ENCODE measurements at places on chromosomes 12 and 14. TPM values are rescaled to one million over a fixed set of nuclear protein-coding genes. Genes with fewer than 3 reads are reported as not detected.
A peak's percentile ranks its signal among the peaks of the same experiment; 100 is the strongest.

Gene OR6C3
- total RNA-seq: not detected

- no peak for DNase-seq
- peaks cover 1% of the 10 kb centered on the region for H3K4me1 ChIP-seq
- H3K27ac ChIP-seq: no peak overlapping the region
- H3K36me3 ChIP-seq: no peaks in the 10 kb centered on the region
- H3K27me3 ChIP-seq: peaks cover 22% of the 10 kb centered on the region
Observed at GRCh38 chr12:24595652-24596235, 353.2 kb downstream of the BCAT1 start.

DNA sequence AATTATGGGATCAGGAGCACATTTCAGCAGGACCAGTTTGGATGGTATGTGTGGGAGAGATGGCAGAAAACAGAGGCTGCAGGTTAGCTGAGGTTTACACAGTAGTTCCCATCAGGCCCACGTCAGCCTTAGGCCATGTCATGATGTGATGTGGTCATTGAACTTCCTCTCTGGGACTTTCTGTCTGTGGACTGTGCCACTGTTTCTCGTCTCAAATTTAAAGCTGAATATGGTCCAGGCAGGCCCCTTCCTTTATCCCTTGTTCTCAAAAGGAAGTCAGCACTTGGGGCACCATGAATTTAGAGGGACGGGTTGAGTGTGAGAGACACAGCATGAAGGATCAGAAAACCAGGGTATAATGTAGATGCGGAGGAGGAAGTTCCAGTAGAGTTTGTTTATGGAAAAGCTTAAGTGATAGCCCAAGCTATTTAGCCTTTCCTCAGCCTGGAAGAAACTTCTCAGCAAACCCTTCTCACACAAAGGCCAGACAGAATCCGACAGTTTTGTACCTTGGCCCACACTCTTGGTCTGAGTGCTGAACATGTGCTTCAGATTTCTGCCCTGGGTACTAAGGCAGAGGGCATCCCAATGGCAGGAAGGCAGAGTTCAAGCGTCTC, 3.6 kb upstream of the IGFBP6 start:
- no peaks in the 10 kb centered on the region for H3K27me3 ChIP-seq
- H3K4me1 ChIP-seq: peaks cover 18% of the 10 kb centered on the region
- H3K27ac ChIP-seq: no peak overlapping the region
- peaks cover 7% of the 10 kb centered on the region for H3K36me3 ChIP-seq
- no peak overlapping the region for H3K4me3 ChIP-seq

DNA sequence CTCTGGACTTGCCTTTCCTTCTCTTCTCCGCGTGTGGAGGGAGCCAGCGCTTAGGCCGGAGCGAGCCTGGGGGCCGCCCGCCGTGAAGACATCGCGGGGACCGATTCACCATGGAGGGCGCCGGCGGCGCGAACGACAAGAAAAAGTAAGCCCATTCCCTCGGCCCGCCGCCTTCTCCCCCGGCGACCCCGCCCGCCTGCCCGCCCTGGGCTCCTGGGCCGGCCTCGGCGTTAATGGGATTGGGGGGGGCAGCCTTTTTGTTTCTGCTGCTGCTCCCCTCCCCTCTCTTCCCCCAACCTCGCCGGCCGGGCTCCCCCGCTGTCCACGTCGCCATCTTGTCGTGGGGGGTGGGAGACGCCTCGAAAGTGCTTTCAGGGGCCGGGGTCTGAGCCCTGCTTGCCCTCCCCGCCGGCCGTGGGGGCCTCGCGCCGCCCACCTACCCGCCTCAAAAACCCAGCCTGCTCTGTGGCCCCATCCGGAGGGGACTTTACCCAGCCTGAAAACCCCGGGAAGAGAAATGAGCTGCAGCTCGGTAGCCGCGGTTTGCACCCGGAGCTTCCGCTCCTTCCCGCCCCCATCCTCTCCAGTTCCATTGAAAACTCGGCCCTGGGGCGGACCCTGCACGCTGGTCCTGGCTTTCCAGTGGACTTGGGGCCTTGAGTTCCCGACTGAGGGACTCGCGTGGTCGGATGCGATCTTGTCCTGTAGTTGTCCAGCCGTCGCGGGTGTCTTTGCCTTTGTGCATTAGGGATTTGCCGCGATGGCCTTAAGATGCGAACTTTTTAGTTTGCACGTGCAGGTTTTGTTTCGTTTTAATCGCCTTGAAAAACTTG, 598 bp downstream of the HIF1A start:
- peaks cover 32% of the 10 kb centered on the region for H3K4me1 ChIP-seq
- DNase-seq: peak; percentile 66
- H3K36me3 ChIP-seq: peaks cover 5% of the 10 kb centered on the region
- H3K27me3 ChIP-seq: no peaks in the 10 kb centered on the region
- H3K27ac ChIP-seq: peak overlapping the region; percentile 90

- H3K27ac ChIP-seq: no peak overlapping the region
- no peak for DNase-seq
- H3K4me3 ChIP-seq: no peak overlapping the region
- no peaks in the 10 kb centered on the region for H3K4me1 ChIP-seq
Observed at GRCh38 chr12:20040831-20041230, 327.5 kb upstream of the PDE3A start.

GRCh38 chr14:105313381-105314286, 914 bp upstream of the PACS2 start:
- H3K27me3 ChIP-seq: no peaks in the 10 kb centered on the region
- no peak overlapping the region for H3K27ac ChIP-seq
- H3K36me3 ChIP-seq: peaks cover 11% of the 10 kb centered on the region
- H3K4me1 ChIP-seq: peaks cover 6% of the 10 kb centered on the region
- no peak for DNase-seq
- peak overlapping the region; percentile 66 for H3K4me3 ChIP-seq

GRCh38 chr12:81597928-81598604, 161.1 kb downstream of the PPFIA2 start:
- peaks cover 14% of the 10 kb centered on the region for H3K27me3 ChIP-seq
- no peak overlapping the region for H3K4me3 ChIP-seq
- H3K27ac ChIP-seq: no peak overlapping the region

Gene PTPN21
- total RNA-seq: 15.7 TPM

Gene DGKA
- 236 TPM for total RNA-seq

Gene OR4Q3
- total RNA-seq: not detected

Gene COX8C
- not detected for total RNA-seq

- peaks cover 5% of the 10 kb centered on the region for H3K4me1 ChIP-seq
- peak; percentile 14 for DNase-seq
- H3K36me3 ChIP-seq: no peaks in the 10 kb centered on the region
- no peak overlapping the region for H3K27ac ChIP-seq
- no peak overlapping the region for H3K4me3 ChIP-seq
Observed at GRCh38 chr12:88960213-88960878, 380.1 kb upstream of the KITLG start.

GRCh38 chr12:50258167-50258551, 25.2 kb downstream of the LIMA1 start:
- peak overlapping the region; percentile 9 for H3K4me3 ChIP-seq
- H3K27ac ChIP-seq: peak overlapping the region; percentile 84
- H3K4me1 ChIP-seq: peaks cover 35% of the 10 kb centered on the region
- H3K27me3 ChIP-seq: no peaks in the 10 kb centered on the region
- DNase-seq: peak; percentile 54
- peaks cover 12% of the 10 kb centered on the region for H3K36me3 ChIP-seq

DNA sequence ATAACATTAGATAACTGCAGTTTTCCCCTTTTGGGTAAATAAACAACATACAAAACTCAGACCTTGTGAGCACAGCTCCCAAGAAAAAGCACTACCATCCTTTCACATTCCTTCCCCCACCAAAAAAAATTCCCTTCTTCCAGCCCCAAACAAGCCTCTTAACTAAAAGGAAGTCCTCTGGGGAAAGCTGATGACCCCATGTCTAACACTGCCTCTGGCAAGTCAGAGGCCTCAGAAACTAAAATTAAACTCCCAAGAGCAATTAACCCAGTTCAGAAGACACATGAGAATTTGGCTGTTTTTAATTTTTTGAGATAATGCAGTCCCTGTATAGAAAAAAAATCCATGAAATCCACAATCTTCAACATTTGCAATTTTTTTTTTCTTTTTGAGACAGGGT, 127.7 kb downstream of the SPTSSA start:
- DNase-seq: no peak
- no peak overlapping the region for H3K4me3 ChIP-seq
- no peaks in the 10 kb centered on the region for H3K36me3 ChIP-seq
- H3K4me1 ChIP-seq: peaks cover 14% of the 10 kb centered on the region
- H3K27ac ChIP-seq: no peak overlapping the region

DNA sequence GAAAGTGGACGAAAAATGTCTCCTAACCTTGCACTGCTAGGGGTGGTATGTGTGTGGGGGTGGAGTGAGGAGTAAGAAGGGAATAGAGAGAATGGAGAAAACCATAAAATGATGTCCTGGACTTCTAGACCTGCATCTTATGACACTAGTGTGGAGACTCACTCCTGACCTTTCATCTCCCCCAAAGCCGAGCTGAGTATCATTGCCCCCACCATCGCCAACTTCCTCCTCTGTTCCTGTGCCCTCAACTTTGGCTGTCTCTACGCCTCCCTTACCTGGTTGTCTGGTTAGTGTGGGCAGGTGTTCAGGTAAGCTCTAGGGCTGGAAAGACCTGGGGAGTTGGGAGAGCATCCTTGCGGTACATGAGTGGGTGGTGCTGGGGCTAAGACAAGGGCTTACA, 4.5 kb upstream of the KLHL33 start:
- DNase-seq: no peak
- no peaks in the 10 kb centered on the region for H3K36me3 ChIP-seq
- H3K27ac ChIP-seq: no peak overlapping the region
- no peaks in the 10 kb centered on the region for H3K27me3 ChIP-seq

DNA sequence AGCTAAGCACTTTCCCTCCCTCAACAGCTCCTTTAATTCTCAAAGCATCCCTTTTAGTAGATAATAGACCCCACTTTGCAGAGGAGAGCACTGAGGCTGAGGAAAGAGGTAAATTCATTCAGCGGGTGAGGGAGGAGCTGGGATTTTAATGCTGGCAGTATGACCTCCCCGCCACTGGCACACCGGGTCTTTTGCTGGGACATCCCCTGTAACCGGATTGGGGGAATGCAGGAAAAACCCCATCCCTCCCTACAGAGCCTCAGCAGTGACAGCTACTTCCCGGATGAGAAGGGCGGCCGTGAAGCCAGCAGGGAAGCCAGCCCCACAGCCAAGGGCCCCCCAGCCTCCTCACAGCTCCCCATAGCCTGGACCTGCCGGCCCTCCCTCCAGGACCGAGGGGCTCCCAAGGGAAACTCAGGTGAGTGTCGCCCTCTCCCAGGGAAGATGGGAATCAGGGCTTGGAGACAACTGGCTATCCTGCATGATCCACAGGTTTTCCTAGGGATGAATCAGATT, 12.1 kb downstream of the ZBTB39 start:
- no peaks in the 10 kb centered on the region for H3K27me3 ChIP-seq
- no peak overlapping the region for H3K4me3 ChIP-seq
- no peak overlapping the region for H3K27ac ChIP-seq
- H3K36me3 ChIP-seq: peaks cover 7% of the 10 kb centered on the region
- H3K4me1 ChIP-seq: no peaks in the 10 kb centered on the region

DNA sequence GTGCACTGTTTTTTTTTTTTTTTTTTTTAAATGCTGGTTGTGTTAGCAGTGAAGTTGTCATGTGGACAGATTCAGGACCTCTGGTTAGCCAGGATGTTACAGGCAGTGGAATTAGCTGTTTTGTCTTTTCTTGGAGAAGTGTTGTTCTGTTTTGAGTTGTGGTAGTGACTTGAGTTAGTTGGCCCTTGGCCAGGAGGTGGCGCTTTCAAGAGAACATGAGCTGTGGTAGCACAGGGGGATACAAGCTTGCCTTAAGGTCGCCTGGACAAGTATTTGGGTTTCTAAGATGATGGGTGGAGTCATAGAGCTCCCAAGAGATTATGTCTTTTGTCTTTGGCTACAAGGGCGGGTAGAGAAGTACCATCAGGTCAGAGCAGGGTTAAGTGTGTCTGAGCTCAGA, 33.3 kb upstream of the CCDC198 start:
- no peak overlapping the region for H3K27ac ChIP-seq
- H3K4me1 ChIP-seq: no peaks in the 10 kb centered on the region
- peaks cover 13% of the 10 kb centered on the region for H3K27me3 ChIP-seq
- DNase-seq: peak; percentile 9
- H3K36me3 ChIP-seq: no peaks in the 10 kb centered on the region

GRCh38 chr12:116880213-116880816, 926 bp downstream of the HRK start:
- H3K27ac ChIP-seq: no peak overlapping the region
- H3K36me3 ChIP-seq: no peaks in the 10 kb centered on the region
- peak overlapping the region; percentile 80 for H3K4me3 ChIP-seq
- peaks cover 25% of the 10 kb centered on the region for H3K27me3 ChIP-seq
- no peak for DNase-seq

DNA sequence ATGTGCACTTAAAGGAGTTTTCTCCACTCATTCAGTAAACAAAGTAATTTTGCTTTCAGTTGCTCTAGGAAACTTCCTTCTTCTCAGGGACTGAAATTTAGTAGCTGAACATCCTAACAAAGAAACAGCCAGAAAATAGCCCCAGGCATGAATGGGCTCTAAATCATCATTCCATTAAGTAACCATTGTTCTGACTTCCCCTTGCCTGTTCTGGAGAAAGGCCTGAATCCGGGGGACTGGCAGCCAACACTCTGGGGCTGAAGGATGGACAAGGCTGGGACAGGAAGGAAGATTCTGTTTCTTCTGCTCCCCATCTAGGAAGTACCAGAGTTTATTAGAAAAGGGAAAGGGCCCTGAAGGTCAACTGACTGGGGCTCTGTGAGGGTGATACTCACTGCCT, 104.5 kb downstream of the ESRRB start:
- H3K4me1 ChIP-seq: no peaks in the 10 kb centered on the region
- no peak for DNase-seq
- no peak overlapping the region for H3K27ac ChIP-seq
- H3K27me3 ChIP-seq: no peaks in the 10 kb centered on the region
- no peaks in the 10 kb centered on the region for H3K36me3 ChIP-seq
- no peak overlapping the region for H3K4me3 ChIP-seq

- H3K4me3 ChIP-seq: no peak overlapping the region
- DNase-seq: peak; percentile 7
- no peaks in the 10 kb centered on the region for H3K36me3 ChIP-seq
- peaks cover 3% of the 10 kb centered on the region for H3K4me1 ChIP-seq
- no peaks in the 10 kb centered on the region for H3K27me3 ChIP-seq
- no peak overlapping the region for H3K27ac ChIP-seq
Observed at GRCh38 chr12:25677232-25677937, 124.3 kb upstream of the LMNTD1 start.

DNA sequence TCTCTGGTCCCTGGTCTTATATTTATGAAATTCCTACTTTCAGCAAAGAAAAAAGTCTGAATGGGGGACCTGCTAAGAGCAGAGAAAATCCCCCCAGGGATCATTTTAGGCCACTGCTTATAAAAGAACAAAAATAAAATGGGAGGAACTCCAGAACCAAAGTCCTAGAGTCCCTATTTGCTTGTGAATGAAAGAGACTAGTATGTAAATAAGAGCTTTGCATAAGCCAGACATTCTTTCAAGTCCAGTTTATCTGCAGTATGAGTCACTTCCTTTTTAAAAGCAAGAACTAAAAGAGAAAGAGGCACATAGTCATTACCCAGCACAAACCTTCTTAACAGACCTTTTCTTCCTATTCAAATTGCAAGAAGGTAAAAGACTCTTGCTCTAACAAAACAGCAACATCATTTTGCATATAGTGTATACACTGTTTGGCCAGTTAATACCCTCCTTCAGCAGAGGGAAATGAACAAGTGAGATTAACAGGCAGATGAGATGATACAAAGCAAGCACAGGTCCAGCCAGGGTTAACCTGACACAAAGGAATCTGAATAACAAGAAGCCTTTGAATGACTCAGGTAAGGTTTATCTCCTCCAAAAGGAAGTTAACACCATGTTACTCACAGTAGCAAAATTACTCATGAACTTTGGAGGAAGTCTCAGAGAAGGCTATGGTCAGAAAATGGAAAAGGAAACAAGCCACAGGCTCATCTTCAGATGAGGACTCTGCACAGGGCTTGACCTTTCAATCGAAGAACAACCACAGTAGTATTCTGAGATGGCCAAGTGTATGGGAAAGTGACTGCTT, 87.3 kb downstream of the PHLDA1 start:
- peaks cover 15% of the 10 kb centered on the region for H3K4me1 ChIP-seq
- H3K27me3 ChIP-seq: no peaks in the 10 kb centered on the region
- peak; percentile 78 for DNase-seq
- H3K27ac ChIP-seq: peak overlapping the region; percentile 90
